ENCODE measurements at places on chromosomes 11 and 22.

DNA sequence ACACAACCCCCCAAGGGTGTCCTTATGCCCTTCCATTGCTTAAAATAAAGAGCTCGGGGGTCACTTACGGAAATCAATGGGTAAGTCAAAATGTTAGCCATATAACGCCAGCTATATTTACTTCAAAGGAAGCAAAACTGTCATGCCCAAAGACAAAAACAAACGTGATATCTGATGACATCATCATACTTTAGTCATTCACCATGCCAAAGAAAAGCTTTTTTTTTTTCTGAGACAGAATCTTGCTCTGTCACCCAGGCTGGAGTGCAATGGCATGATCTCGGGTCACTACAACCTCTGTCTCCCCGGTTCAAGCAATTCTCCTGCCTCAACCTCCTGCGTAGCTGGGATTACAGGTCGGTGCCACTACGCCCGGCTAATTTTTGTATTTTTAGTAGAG is 47.7 kb upstream of the SC5D start:
- no peak for DNase-seq

DNA sequence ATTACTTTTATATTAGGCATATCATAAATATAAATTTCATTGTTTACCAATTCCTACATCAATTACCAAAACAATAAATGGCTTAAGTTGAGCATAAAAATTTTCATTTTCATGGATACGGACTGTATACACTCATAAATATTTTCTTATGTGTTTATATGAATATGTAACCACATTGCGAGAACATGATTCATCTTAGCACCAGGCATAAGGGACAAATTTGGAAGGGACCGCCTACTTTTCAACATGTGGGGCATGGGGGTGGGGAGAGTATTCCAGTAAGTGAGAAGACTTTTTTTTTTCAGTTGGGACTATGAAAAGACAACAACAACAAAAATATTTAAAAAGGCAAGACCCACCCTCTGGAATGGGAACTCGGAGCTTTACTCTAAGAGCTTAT is 296.1 kb downstream of the RAB38 start:
- no peak for DNase-seq

GRCh38 chr22:31537019-31537535 is 40.7 kb downstream of the SFI1 start:
- DNase-seq, result peak; percentile 70

DNA sequence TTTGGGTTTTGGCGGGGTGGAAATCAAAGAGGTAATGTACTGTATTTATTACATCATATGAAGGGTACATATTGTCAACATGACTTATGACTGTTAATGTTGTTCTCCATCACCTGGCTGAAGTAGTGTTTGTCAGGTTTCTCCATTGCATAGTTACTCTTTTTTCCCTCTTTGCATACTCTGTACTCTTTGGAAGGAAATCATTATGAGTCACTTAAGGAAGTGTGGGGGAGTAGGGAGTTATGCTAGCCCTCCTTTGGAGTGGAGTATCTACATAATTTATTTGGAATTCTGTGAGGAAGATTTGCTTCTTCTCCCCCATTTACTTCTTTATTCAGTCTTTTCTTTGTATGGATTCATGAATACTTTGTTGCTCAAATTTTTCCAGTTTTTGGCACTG is 3.6 kb upstream of the PGR start:
- DNase-seq, result no peak

DNA sequence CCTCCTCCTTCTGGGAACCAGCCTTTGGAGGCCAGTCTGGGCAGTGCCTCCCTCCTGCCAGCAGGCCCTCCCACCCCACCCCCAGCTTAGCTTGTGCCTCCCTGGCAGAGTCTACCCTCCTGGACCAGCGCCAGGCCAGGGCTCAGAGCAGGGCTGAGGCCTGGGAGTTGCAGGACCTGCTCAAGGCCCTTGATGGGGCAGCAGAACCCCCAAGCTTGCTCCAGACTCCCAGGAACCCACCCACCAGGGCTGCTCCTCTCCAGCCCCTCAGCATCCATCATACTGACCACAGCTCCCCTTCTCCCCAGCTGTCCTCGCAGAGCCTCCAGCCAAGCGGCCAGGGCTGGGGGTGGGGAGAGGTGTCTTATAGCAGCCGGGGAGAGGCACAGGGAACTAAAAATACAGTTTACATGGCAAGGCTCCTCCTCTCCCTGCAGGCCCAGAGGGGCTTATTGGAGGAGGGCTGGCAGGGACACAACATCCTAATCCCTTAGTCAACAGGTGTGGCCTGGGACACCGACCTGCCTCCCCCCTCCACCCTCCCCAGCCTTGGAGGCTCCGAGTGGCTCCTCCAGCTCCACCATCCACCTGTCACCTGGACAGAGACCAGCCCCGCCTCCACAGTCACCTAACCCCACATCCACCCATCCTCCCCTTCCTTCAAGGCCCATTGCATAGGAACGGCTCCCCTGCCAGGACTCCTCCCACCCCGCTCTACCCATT is 5.2 kb upstream of the MB start:
- no peak for DNase-seq

DNA sequence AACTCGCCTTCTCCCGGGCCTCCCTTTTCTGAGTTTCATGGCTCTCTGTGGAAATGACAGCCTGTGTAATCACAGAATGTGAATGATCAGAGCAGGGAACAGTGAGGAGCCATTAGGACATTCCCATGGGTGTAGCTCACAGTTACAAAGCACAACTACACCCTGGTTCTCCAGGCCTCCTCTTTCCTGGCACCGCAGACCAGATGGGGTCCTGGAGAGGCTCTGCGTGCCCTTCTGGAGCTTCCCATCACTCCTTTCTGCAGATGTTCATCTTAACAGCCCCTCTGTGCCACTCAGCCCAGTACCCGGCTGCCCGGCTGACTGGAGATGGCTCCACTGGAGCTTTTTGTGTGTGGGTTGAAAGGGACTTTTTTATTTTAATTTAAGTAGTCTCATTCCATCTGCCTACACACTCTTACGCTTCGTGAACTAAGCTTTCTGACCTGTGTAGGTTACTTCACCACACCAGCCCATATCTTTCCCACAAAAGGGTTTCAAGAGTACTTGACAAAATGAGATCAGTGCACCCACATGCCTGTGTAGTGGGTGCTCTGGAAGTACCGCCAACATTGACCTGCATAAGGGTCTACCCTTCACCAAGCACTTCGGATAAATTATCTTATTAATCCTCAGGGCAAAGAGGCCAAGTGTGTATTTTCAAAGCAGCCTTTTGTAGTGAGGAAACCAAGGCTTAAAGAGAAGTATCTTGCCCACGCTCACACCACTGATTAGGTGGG is 29.8 kb downstream of the SREBF2 start:
- DNase-seq, result peak; percentile 84

DNA sequence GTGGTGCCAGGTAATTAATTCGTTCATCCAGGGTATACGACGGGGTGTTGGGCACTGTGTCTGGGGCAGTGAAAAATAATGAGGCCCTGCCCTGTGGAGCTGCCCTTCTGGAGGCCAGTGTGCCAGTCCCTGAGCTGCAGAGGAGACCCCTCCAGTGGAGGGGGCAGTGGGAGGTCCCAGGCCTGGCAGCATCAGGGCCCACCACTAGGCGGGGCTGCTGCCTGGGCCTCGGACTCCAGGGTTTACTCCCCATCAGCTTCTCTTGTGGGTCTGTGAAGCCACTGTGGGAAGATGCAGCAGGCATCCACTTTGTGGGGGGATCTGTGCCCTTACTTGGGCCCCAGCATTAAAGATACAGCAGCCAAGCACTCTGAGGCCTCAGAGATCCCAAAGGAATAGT is 17.4 kb upstream of the TMPRSS6 start:
- peak; percentile 73 for DNase-seq

GRCh38 chr11:17521106-17521900 is 22.9 kb downstream of the USH1C start:
- no peak for DNase-seq

- peak; percentile 68 for DNase-seq
Observed at GRCh38 chr11:57459164-57460021, 935 bp upstream of the RTN4RL2 start.

DNA sequence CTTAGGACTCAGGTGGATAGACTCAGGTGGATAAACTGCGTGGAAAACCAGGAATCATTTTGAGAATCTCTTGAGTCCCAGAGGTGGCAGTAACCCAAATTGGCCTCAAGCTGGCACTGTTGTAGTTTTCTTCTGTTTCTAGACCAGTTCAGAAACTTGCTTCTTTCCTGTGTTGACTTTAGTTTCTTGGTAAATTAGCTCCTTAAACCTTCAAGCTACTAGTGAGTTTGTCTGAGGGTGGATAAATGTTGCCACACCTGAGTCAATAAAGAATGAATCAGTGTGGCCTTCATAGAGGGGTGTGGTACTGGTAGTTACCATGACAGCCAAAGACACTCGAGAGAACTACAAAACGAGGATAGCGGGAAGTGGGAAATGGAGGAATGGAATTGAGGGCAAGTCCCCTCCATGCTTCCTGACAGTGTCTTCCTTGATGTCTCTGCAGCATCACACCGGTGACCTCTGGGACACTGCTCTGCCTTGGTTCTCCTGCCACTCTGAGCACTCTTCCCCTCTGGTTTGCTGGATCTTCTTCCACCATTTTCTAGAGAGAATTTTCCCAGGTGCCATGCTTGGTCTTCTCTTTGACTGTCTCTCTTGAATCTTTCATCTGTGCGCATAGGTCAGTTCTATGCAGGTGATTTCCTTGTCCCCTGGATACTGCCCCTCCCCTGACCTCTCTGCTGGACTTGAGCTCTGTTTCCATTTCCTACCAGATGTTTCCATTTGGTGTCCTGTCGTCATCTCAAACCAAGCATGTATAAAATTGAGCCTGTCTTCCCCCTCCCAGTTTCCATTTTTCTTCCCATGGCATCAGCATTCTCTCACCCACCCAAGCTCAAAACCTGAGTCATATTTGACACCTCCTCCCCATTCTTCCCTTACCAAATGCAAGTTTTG is 7.2 kb downstream of the POLD4 start:
- DNase-seq, result no peak

GRCh38 chr11:134527382-134528243 is 115.6 kb upstream of the B3GAT1 start:
- peak; percentile 30 for DNase-seq

GRCh38 chr22:44574640-44575380 is 76.8 kb upstream of the RTL6 start:
- DNase-seq, result peak; percentile 30

GRCh38 chr11:110475671-110476070 is 45.9 kb downstream of the FDX1 start:
- no peak for DNase-seq

GRCh38 chr11:48078689-48079088 is 98.3 kb downstream of the PTPRJ start:
- no peak for DNase-seq

- DNase-seq, result no peak
Observed at GRCh38 chr11:8615291-8616032, 21.4 kb upstream of the STK33 start.

- no peak for DNase-seq
Observed at GRCh38 chr22:38270091-38270992, 2.5 kb downstream of the TMEM184B start.

GRCh38 chr11:70763606-70764005 is 365.3 kb downstream of the CTTN start:
- no peak for DNase-seq

DNA sequence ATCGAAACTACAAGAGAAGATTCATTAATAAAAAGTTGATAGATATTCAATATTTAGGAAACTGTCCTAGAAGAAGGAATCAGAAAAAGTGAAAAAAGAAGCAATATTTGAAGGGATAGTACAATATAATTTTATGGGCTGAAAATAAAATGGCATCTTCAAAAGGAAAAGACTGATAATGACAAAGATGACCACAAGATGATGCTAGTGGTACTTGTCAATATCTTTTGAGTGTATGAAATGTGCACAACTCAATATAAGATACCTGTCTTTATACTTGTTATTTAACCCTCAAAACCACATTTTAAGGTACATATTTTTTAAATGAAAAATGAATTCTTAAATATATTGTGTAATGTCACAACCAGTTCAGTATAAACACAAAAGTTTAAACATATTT is 1059.6 kb upstream of the RAG2 start:
- no peak for DNase-seq

GRCh38 chr11:35702126-35702525 is 39.6 kb downstream of the TRIM44 start:
- no peak for DNase-seq

GRCh38 chr22:23300476-23300875 is 120.2 kb downstream of the BCR start:
- DNase-seq, result no peak

- DNase-seq, result no peak
Observed at GRCh38 chr11:120025606-120026335, 112.1 kb downstream of the TRIM29 start.

DNA sequence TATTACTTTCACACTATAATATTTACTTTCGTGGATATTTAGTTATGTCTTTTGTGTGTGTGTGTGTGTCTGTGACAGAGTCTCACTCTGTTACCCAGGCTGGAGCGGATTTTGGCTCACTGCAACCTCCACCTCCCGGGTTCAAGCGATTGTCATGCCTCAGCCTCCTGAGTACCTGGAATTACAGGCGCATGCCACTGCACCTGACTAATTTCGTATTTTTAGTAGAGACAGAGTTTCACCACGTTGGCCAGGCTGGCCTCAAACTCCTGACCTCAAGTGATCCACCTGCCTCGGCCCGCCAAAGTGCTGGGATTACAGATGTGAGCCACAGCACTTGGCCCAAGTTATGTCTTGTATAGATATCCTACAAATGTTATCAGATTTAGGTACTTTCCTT is 9.9 kb downstream of the PISD start:
- DNase-seq, result no peak

DNA sequence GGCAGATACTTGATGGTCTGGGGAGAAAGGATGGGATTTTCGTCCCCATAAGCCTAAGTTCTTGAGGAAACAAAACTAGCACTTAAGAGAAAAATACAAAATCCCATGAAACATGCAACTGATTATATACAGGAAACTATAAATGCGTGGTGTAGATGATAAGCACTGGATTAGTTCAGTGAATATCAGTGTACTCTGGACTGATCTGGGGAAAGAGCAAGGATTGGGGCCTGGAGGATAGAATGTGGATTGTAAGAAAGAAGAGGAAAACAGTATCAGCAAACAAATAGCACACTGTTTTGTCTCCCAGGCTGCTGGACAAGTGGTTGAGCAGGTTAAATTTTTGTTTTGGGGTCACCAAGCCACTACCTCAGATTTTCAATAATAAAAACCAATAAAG is 49.8 kb downstream of the DCUN1D5 start:
- no peak for DNase-seq

GRCh38 chr11:15580056-15580774 is 465.5 kb downstream of the INSC start:
- DNase-seq, result no peak

DNA sequence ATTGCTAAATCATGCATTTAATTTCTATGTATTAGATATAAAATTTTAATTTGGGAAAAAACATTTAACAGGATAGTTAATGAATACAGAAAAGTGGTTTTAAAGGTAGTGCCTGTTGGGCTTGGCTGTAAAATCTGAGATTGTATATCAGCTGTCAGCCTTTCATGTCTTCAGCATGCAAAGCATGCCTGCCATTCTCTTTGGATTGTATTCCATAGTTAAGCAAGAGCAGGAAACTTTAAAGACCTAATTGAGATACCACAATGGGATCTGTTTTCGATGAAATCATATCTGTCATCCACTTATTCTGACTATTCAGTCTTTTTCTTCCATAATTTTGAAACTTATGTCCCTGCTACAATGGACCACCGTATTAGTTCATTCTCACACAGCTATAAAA is 451.0 kb upstream of the DDI1 start:
- no peak for DNase-seq

- no peak for DNase-seq
Observed at GRCh38 chr11:32444186-32444585, 8.8 kb upstream of the WT1 start.
